ENCODE measurements at places on chromosomes 5 and 9.

DNA sequence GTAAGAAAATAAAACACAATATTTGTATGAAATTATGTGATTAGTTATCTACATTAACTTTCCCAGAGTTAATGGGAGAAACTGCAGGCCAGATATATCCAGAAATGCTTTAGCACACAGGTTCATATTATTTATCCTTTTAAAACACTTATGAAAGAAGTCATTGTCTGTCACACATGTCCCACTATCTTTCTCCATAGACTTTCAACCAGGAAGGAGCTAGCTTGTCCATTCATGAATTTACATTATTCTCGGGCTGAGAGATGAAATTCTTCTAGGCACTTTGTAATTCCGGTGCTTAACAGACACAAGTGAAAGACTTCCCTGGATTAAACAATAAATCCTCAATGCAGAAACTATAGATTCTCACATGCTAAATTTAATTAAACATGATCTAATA, 1043.2 kb downstream of the CDH9 start:
- DNase-seq = no peak

- no peak for DNase-seq
Measured at GRCh38 chr5:127440831-127441230, 76.6 kb upstream of the PRRC1 start.

- DNase-seq = no peak
Measured at GRCh38 chr5:178149199-178149932, 4.3 kb downstream of the NHP2 start.

DNA sequence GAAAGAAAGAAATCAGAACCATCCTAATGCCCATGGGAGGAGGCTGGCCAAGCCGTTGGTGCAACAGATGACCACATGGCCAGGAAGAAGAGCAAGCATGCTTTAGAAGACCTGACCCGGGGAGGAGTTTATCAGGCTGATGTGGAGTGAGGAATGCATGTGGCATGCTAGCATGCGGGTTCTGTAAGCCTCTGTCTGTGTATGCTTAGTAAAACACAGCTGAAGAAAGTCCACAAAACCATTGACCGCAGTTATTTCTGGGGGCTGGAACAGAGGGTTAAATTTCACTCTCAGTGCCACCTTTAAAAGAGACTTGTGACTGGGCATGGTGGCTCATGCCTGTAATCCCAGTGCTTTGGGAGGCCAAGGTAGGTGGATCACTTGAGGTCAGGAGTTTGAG, 19.1 kb downstream of the GFI1B start:
- DNase-seq = no peak

DNA sequence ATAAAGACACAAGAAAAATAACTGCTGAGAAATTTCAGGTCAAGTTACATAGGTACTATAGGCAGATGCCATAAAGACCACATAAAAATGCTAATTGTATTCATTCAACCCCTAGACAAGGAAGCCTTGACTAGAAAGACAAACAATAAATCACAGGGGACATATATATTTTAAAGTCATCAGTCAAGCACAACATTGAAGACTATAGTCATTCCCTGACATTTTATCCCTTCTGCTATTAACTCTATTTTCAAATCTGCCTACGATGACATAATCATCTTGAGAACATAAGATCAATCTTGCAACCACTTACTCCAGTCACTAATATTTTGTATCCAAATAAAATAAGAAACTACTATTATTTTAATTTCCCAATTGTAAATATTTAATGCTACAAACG, 38.3 kb downstream of the FAM13B start:
- DNase-seq = no peak

DNA sequence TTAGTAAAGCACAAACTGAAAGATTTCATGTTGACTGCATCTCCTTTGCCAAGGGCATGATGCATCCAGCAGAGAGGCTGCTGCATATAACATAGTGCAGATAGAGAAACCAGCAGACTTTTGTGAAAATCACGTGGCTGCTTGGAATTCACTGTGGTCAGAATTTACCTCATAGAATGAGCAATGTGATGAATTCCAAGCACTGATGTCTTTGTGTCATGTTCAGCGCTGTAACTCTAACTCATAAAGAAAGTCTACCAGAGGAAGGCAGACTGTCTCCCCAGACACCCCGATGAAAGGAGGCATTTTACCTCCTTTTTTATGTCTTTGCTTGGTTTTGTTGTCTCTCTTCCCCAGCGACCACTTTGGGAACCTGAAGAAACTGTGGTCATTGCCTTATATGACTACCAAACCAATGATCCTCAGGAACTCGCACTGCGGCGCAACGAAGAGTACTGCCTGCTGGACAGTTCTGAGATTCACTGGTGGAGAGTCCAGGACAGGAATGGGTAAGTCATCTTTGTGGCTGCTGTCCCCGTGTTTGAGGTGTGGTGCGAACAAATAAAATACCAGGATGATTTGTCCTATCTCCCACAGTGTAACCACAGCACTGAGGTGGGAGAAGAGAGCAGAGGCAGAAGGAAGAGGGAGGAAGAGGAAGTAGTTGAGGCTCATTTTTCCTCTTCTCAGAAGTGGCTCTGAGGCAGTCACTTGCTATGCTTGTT, 42.0 kb downstream of the ITK start:
- DNase-seq = peak; percentile 53

DNA sequence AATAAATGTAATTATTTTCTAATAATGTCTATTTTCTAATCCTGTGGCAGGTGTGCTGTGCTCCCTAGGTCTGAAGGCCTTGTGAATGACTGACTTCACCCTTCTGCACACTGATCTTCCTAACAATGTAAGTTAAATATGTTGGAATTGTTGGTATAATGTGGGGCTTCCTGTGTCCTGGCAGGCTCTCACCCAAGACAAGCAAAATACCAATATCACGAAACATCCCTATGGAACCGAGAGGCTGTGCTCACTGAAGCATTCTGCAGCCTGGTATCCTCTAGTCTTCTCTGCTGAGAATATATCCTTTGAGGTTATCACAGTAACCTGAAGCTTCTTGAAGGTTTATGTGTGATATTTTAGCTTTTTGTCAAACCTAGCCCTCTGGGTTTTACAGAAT, 159.4 kb downstream of the GABRB2 start:
- DNase-seq = no peak

GRCh38 chr9:128790536-128790935, 3.5 kb downstream of the TBC1D13 start:
- DNase-seq = no peak

GRCh38 chr5:66209794-66210193, 65.7 kb downstream of the SREK1 start:
- no peak for DNase-seq

DNA sequence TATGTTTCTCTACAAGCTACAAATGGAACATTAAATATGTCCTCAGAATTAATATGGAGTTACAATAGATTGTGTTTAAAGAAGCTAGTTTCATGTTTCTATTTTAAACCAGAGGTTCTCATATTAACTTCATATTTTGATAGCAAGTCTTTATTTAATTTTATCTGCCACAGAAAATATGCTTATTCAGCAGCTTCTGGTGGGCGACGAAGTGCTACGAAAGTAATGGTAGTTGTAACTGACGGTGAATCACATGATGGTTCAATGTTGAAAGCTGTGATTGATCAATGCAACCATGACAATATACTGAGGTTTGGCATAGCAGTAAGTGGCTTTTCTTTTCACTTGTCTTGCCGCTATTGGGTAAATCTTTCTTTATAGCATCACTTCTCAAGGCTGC, 54.2 kb downstream of the MOCS2 start:
- no peak for DNase-seq

- DNase-seq = no peak
Measured at GRCh38 chr5:109779036-109779735, 89.5 kb downstream of the MAN2A1 start.

GRCh38 chr5:171166766-171167165, 142.3 kb upstream of the TLX3 start:
- no peak for DNase-seq

- DNase-seq = no peak
Measured at GRCh38 chr5:149211566-149211965, 60.1 kb upstream of the AFAP1L1 start.

- DNase-seq = no peak
Measured at GRCh38 chr9:27176971-27177370, 67.9 kb downstream of the TEK start.

DNA sequence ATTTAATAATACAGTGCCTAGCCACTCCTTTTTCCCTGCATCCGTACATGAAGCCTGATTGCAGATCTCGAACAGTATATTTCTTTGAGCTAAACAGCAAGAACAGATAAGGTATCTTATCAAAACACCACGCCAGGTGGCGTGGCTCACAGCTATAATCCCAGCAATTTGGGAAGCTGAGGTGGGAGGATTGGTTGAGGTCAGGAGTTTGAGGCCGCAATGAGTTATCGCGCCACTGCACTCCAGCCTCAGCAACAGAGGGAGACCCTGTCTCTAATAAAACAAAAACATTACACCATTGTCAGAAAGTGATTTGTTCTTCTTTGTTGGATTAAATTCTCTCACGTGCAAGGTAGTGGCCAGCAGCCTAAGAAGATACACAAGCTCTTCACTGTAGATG, 291.2 kb upstream of the DMRT1 start:
- DNase-seq = no peak

DNA sequence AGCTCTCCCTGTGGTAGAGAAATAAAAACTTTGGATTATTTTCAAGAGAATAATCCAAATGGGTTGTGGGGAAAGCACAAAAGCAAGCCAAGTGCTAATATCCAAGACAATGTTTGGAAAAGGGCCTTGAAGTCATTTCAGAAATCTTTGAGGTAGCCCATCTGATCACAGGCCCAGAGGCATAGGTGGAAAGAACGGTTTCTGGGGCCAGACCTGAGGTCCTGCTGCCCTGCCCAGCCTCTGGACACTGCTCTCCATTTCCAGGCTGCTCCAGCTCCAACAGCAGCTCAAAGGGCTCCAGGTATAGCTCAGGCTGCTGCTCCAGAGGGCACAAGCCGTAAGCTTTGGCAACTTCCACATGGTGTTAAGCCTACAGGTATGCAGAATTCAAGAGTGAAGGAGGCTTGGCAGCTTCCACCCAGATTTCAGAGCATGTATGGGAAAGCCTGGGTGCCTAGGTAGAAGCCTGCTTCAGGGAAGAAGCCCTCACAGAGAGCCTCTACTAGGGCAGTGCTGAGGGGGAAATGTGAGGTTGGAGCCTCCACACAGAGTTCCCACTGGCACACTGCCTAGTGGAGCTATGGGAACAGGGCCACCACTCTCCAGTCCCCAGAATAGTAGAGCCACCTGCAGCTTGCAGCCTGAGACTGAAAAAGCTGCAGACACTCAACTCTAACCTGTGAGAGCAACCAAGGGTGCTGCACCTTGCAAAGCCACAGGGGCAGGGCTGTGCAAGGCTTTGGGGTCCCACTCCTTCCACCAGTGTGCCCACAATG, 133.1 kb downstream of the PIK3R1 start:
- no peak for DNase-seq

- DNase-seq = no peak
Measured at GRCh38 chr9:81227507-81228245, 461.7 kb downstream of the TLE1 start.

DNA sequence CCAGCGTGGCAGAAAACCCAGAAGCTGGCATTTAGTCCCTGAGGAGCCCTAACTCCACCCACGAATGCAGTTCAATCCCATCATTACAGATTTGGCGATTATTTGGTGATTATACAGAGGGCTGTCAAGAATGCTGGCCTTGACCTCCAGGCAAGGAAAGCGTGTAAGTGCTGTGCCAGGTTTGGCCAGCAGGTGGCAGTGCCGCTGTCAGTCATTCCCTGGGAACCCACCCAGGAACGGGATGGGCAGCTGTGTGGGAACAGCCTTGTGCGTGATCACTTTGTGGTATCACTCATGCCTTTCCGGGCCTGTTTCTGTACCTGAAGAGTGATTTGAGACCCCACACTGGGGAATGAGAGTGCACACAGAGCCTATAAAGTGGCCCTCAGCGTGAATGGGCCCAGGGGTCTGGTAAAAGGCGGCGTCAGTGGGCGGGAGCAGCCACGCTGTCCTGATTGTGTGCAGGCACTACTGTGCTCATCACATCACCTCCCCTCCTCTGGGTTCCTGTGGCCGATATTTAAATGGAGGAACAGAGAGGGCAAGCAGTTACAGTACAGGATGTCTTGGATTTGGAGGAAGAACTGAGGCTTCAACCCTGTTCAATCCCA, 215.6 kb downstream of the ROR2 start:
- no peak for DNase-seq

DNA sequence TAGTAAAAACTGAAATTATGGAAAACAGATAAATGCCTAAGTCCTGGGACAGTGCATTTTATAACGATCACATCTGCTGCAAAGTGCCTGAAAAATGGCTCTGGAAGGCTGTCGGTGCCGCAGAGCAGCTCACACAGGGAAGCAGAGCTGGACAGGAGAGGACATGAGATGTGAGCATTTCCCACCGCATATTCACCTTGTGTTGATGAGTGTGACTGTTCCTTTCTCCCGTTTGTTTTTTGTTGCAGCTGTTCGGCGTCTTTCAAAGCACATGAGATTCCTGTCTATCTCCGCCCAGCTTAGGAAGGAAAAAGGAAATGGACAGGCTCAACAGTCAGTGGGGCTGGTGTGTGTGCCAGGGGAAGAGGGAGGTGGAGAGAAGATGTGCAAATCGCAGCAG, 164.9 kb upstream of the SEMA6A start:
- no peak for DNase-seq

DNA sequence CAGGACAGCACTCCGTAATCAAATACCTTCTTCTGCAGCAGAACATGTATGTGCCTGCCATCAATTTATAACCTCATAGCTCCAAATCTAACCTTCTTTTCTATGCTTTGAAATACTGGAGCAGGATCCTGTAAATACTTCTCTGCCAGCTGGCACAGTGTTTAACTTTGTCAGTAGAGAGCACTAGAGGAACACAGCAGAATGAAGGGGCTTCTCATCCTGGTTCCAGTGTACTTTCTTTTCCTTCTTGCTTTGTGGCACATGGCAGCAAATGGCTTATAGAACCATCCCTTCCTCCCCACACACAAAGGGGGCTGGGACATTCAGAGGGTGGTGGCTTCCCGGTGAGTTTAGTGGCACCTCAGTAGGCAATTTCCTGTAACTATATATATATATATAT, 3.8 kb upstream of the FBXW11 start:
- no peak for DNase-seq

DNA sequence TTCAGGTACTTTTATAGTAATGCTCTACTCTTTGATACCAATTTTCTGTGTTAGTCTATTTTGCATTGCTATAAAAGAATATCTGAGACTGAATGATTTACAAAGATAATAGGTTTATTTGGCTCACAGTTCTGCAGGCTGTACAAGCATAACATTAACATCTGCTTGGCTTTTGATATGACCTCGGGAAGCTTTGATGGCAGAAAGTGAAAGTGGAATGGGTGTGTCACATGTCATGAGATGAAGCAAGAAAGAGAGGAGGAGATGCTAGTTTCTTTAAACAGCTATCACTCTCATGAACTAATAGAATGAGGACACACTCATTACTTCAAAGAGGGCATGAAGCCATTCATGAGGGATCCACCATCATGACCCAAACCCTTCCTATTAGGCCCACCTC, 270.9 kb upstream of the IL12B start:
- no peak for DNase-seq

Measured in GM04504 (cell line).